PC-3 (cell line): ENCODE measurements at places on chromosomes 5 and 9. TPM values are rescaled to one million over a fixed set of nuclear protein-coding genes. Genes with fewer than 3 reads are reported as not detected.
A peak's percentile ranks its signal among the peaks of the same experiment; 100 is the strongest.

- H3K36me3 ChIP-seq, result no peaks in the 10 kb centered on the region
- no peaks in the 10 kb centered on the region; the same call in 1 of the 2 replicates for H3K4me1 ChIP-seq
- H3K4me3 ChIP-seq, result no peak overlapping the region
- no peak overlapping the region for H3K27ac ChIP-seq
Observed at GRCh38 chr5:148873120-148873519, 46.7 kb downstream of the ADRB2 start.

- no peak overlapping the region for H3K27ac ChIP-seq
- H3K36me3 ChIP-seq, result peaks cover 60% of the 10 kb centered on the region
- H3K4me1 ChIP-seq, result no peaks in the 10 kb centered on the region
- H3K27me3 ChIP-seq, result no peaks in the 10 kb centered on the region
- no peak overlapping the region for H3K4me3 ChIP-seq
Observed at GRCh38 chr5:134149571-134150303, 27.0 kb downstream of the SKP1 start.

- DNase-seq, result peak; percentile 29
- H3K27me3 ChIP-seq, result no peaks in the 10 kb centered on the region
- peaks cover 25% of the 10 kb centered on the region for H3K4me1 ChIP-seq
- no peaks in the 10 kb centered on the region for H3K36me3 ChIP-seq
Observed at GRCh38 chr5:10469253-10470050, 27.8 kb downstream of the ROPN1L start.

DNA sequence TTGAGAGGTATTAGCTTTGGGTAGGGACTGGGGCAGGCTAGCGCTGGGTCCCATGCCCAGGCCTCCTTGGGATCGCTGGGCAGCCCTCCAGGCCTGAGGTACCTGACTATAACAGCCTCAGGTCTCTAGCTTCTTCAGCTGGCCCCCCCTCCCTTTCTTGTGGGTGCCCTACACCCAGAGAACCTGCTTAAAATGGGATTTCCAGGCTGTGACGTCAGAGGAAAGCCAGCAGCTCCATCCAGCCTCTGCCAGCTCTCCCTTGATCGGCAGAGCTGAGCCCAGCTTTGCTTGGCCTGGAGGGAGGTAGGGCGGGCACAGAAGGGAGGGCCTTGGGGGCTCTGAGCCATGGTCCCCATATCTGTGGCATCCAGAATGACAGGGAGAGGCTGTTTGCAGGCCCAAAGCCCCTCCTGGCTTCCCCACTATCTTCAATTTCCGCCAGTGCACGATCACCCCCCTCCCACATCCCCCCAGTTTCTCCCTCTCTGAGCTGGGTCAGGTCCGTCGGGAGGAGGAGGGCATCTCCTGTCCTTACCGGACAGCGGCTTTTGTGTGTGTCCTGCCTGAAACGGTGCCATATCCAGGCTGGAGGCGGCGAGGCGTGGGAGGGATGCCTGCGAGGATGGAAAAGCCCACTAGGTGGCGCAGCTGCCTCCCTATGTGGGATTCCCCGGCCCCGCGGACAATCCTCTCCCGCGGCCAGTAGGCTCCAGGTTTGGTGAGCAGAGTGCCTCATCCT, 10.8 kb downstream of the REEP2 start:
- no peaks in the 10 kb centered on the region for H3K27me3 ChIP-seq
- peak overlapping the region; percentile 17; the same call in 1 of the 2 replicates for H3K4me3 ChIP-seq
- peak; percentile 85 for DNase-seq
- H3K27ac ChIP-seq, result no peak overlapping the region
- H3K36me3 ChIP-seq, result no peaks in the 10 kb centered on the region

GRCh38 chr9:36967997-36968396, 66.1 kb downstream of the PAX5 start:
- H3K4me1 ChIP-seq, result peaks cover 7% of the 10 kb centered on the region; the same call in 1 of the 2 replicates
- H3K4me3 ChIP-seq, result no peak overlapping the region
- H3K27me3 ChIP-seq, result no peaks in the 10 kb centered on the region
- H3K27ac ChIP-seq, result no peak overlapping the region

Gene BTNL9
- 11.5 and 15.4 TPM in 2 replicates for total RNA-seq

- no peaks in the 10 kb centered on the region for H3K27me3 ChIP-seq
- H3K4me1 ChIP-seq, result peaks cover 16% of the 10 kb centered on the region
- no peak overlapping the region for H3K4me3 ChIP-seq
- H3K36me3 ChIP-seq, result no peaks in the 10 kb centered on the region
- no peak for DNase-seq
- no peak overlapping the region for H3K27ac ChIP-seq
Observed at GRCh38 chr5:81854915-81855314, 104.0 kb upstream of the SSBP2 start.

GRCh38 chr5:12399868-12400267, 495.6 kb upstream of the CTNND2 start:
- H3K27me3 ChIP-seq, result no peaks in the 10 kb centered on the region
- H3K4me1 ChIP-seq, result no peaks in the 10 kb centered on the region
- no peak overlapping the region for H3K4me3 ChIP-seq
- H3K36me3 ChIP-seq, result no peaks in the 10 kb centered on the region

- H3K4me1 ChIP-seq, result peaks cover 16% of the 10 kb centered on the region
- H3K4me3 ChIP-seq, result no peak overlapping the region
- H3K36me3 ChIP-seq, result no peaks in the 10 kb centered on the region
- no peak overlapping the region for H3K27ac ChIP-seq
- no peaks in the 10 kb centered on the region for H3K27me3 ChIP-seq
- DNase-seq, result no peak
Observed at GRCh38 chr9:135989722-135990467, 28.7 kb upstream of the UBAC1 start.

DNA sequence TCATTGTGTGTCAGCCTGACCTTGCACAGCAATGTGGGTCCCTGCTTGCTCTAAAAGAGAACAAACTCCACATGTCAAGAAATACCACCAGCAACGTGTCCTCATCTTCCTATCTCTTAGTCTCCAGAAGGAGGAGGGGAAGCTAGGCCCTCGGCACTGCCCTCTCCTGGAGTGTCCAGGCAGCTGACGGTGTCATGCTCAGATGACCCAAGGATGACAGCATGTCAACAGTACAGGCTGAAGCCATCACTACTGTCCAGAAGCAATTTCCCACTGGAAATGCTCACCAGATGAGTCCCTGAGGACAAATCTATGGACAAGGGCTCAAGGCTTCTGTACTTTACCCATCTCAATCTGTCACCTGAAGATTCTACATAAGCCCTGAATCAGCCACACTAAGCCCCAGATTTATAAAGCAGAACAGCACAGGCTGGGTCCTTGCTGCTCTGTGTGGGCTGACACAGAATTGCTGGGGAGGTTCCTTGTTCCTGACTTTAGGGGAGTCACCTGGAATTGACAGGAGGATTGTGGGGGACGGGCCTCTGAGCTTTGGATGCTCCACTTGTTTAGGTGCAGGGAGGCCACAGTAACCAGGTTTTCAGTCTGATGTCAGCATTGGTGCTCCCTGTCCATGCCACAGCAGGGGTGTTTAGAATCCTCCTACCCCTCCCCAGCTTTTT, 210.2 kb downstream of the DAB2IP start:
- no peak overlapping the region for H3K4me3 ChIP-seq
- no peaks in the 10 kb centered on the region for H3K27me3 ChIP-seq
- no peak overlapping the region for H3K27ac ChIP-seq
- no peaks in the 10 kb centered on the region; the same call in 1 of the 2 replicates for H3K36me3 ChIP-seq
- DNase-seq, result peak; percentile 32
- H3K4me1 ChIP-seq, result no peaks in the 10 kb centered on the region

DNA sequence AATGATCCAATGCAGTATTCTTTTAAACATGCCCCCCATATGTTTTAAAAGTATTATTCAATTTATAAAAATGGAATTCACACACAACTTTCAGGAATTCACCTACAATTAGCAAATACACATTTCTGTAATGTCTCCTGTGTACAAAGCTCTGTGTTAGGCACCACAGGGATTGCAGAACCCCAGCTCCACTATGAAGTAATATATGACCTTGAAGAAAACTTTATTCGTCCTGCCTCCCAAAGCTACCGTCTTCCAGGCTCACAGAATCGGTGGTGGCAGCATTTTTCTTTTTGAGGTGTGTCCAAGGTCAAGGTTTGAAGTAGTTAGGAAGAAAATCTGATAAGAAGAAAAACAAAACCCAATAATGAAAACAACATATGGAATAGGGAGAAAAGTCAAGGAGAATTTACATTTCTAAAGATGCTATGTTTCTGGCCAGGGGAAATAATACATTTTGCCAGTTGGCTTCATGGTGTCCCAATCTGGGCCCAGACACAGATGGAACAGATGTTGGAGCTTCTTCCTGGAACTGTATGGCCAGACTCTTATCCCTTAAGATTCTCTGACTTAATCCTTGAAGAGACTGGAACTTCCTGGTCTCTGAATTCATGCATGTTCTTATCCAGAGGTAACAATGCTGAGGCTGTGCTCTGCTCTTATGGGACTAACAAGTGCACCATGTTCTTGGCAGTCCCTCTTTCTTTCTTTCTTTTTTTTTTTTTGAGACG, 22.0 kb upstream of the LVRN start:
- no peaks in the 10 kb centered on the region for H3K27me3 ChIP-seq
- H3K36me3 ChIP-seq, result no peaks in the 10 kb centered on the region
- no peak overlapping the region for H3K4me3 ChIP-seq
- DNase-seq, result no peak
- H3K27ac ChIP-seq, result peak overlapping the region; percentile 85; the same call in 1 of the 2 replicates

Gene SH3GL2
- total RNA-seq, result 1.4 and 2.9 TPM in 2 replicates

Gene C8G
- total RNA-seq, result 0.77 TPM in 1 of 2 replicates, not detected in the other

GRCh38 chr9:132411091-132411508, 1.1 kb downstream of the CFAP77 start:
- peaks cover 12% of the 10 kb centered on the region for H3K4me1 ChIP-seq
- H3K27ac ChIP-seq, result no peak overlapping the region
- H3K27me3 ChIP-seq, result peaks cover 34% of the 10 kb centered on the region
- no peaks in the 10 kb centered on the region for H3K36me3 ChIP-seq
- H3K4me3 ChIP-seq, result peak overlapping the region; percentile 63

- H3K27ac ChIP-seq, result no peak overlapping the region
- no peaks in the 10 kb centered on the region for H3K4me1 ChIP-seq
- H3K27me3 ChIP-seq, result no peaks in the 10 kb centered on the region
- no peak overlapping the region for H3K4me3 ChIP-seq
- peaks cover 12% of the 10 kb centered on the region; the same call in 1 of the 2 replicates for H3K36me3 ChIP-seq
- no peak for DNase-seq
Observed at GRCh38 chr5:123382252-123382651, 41.0 kb downstream of the CEP120 start.

GRCh38 chr5:91840412-91840811, 457.3 kb upstream of the ARRDC3 start:
- no peak overlapping the region for H3K27ac ChIP-seq
- DNase-seq, result no peak
- H3K4me1 ChIP-seq, result no peaks in the 10 kb centered on the region
- 0 out of 2 replicates have a peak, but pooled peaks cover 3% of the 10 kb centered on the region for H3K27me3 ChIP-seq

DNA sequence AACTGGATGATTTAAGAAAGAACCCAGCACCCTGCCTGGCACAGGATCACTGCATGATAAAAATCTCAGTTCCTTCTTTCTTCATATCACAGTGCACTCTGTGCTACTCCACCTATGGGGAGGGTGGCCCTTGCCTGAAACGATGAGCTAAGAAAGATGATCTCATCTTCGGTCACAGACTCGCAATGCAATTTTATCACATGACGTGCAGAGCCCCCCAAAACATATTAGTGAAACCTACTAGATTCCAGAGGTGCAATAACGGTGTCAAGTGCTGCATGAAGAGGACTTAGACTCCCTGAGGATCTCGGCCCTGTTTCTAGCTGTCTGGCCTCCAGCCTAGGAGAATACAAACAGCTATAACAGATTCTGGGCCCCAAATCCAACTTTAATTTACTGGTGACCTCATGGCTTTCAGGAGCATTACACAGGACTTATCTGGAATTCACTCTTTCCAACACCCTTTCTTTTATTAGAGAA, 104.0 kb downstream of the EBF1 start:
- no peaks in the 10 kb centered on the region for H3K36me3 ChIP-seq
- no peak for DNase-seq
- H3K27ac ChIP-seq, result no peak overlapping the region
- H3K27me3 ChIP-seq, result no peaks in the 10 kb centered on the region
- no peak overlapping the region for H3K4me3 ChIP-seq

GRCh38 chr5:91122651-91123050, 260.5 kb downstream of the ARRDC3 start:
- no peak overlapping the region for H3K4me3 ChIP-seq
- no peaks in the 10 kb centered on the region for H3K36me3 ChIP-seq
- H3K4me1 ChIP-seq, result peaks cover 25% of the 10 kb centered on the region
- no peak for DNase-seq
- H3K27ac ChIP-seq, result no peak overlapping the region

GRCh38 chr5:176739461-176740051, 70.8 kb upstream of the UNC5A start:
- H3K36me3 ChIP-seq, result no peaks in the 10 kb centered on the region
- no peaks in the 10 kb centered on the region for H3K4me1 ChIP-seq

Gene LHX3
- not detected in 2 replicates for total RNA-seq

- no peak for DNase-seq
- no peaks in the 10 kb centered on the region for H3K4me1 ChIP-seq
- H3K27ac ChIP-seq, result no peak overlapping the region
- H3K4me3 ChIP-seq, result no peak overlapping the region
Observed at GRCh38 chr9:123940721-123941523, 11.0 kb upstream of the DENND1A start.

Gene EIF4E1B
- total RNA-seq, result not detected in 2 replicates

Gene TMEFF1
- total RNA-seq, result not detected in 2 replicates

- peak; percentile 32 for DNase-seq
- 0 out of 2 replicates have a peak, but pooled peaks cover 5% of the 10 kb centered on the region for H3K27me3 ChIP-seq
- no peak overlapping the region for H3K27ac ChIP-seq
- H3K36me3 ChIP-seq, result no peaks in the 10 kb centered on the region
Observed at GRCh38 chr5:113232221-113232620, 202.6 kb downstream of the TSSK1B start.

- H3K27ac ChIP-seq, result no peak overlapping the region
- H3K4me3 ChIP-seq, result no peak overlapping the region
- no peaks in the 10 kb centered on the region for H3K27me3 ChIP-seq
- H3K4me1 ChIP-seq, result no peaks in the 10 kb centered on the region
- H3K36me3 ChIP-seq, result peaks cover 38% of the 10 kb centered on the region
Observed at GRCh38 chr5:10289991-10290390, 17.7 kb downstream of the CMBL start.

- H3K27me3 ChIP-seq, result no peaks in the 10 kb centered on the region
- no peaks in the 10 kb centered on the region for H3K36me3 ChIP-seq
- no peak overlapping the region for H3K27ac ChIP-seq
- no peak for DNase-seq
Observed at GRCh38 chr5:6096101-6096500, 282.2 kb downstream of the MED10 start.

DNA sequence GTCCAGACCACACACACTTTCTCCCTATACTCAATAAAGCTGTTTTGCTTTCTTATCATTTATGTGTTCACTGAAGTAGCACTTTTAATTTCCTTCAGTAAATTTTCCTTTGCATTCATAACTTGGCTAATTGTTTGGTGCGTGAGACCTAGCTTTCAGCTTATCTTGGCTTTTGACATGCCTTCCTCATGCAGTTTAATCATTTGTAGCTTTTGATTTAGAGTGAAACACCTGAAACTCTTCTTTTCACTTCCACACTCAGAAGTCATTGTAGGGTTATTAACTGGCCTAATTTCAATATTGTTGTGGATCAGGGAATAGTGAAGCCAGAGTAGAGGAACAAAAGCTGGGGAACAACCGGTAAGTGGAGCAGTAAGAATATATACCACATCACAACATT, 114.7 kb downstream of the ST8SIA4 start:
- no peaks in the 10 kb centered on the region for H3K36me3 ChIP-seq
- peaks cover 5% of the 10 kb centered on the region; the same call in 1 of the 2 replicates for H3K4me1 ChIP-seq
- H3K4me3 ChIP-seq, result no peak overlapping the region

Gene SELENOP
- total RNA-seq, result 3.3 and 3.9 TPM in 2 replicates

Gene QRFP
- not detected in 2 replicates for total RNA-seq

Gene PCDHA5
- 1.3 and 1.5 TPM in 2 replicates for total RNA-seq

Gene SET
- total RNA-seq, result 647 and 709 TPM in 2 replicates

- peaks cover 6% of the 10 kb centered on the region; the same call in 1 of the 2 replicates for H3K4me1 ChIP-seq
- DNase-seq, result no peak
- no peak overlapping the region for H3K4me3 ChIP-seq
- H3K27ac ChIP-seq, result no peak overlapping the region
Observed at GRCh38 chr9:37989701-37990100, 79.3 kb downstream of the SHB start.

- no peak overlapping the region for H3K27ac ChIP-seq
- no peak for DNase-seq
- peaks cover 24% of the 10 kb centered on the region for H3K4me1 ChIP-seq
- no peaks in the 10 kb centered on the region for H3K27me3 ChIP-seq
- H3K36me3 ChIP-seq, result no peaks in the 10 kb centered on the region
Observed at GRCh38 chr9:113673726-113674125, 202.4 kb upstream of the ZNF618 start.

Gene PRRX2
- total RNA-seq, result 0.47 and 1.3 TPM in 2 replicates
